ENCODE measurements at places on chromosomes 3 and 15. TPM values are rescaled to one million over a fixed set of nuclear protein-coding genes. Genes with fewer than 3 reads are reported as not detected.

DNA sequence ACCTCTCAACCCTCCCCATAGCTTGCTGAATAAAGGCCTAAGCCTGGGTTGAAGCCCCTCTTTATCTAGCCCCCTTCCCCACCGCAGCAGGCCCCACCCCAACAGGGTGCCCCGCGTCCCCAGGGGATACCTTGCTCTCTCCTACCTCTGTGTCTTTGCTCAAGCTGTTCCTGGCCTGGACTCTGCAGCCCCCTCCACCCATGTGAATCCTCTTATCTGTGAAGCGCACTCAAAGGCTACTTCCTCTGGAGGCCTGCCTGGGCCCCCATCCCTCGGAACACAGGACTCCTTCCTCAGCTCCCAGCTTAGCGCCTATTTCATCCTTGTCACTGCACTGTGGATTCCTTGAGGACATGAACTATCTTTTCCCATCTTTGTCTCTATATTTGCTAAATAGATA is 61.4 kb upstream of the HERC1 start:
- DNase-seq: no peak

- no peak for DNase-seq
Observed at GRCh38 chr15:57772223-57772957, 65.9 kb downstream of the POLR2M start.

GRCh38 chr3:42490243-42490642 is 12.2 kb upstream of the VIPR1 start:
- no peak for DNase-seq

DNA sequence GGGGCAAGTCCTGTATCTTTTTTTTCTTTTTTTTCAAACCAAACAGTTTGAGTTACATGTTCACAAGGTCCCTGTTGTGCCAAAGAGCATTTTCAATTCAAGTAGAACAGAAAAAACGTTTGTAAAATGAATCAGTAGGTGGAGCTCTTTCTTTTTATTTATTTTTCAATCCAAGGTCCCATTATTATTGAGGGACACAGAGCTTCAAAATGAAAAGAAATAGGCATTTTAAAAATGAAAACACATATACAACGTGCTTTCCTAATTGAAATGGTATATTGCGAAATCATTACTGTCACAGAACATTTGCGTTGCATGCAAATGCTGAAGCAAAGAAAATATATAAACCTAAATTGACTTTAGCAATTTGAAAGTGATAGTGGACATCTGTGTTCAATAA is 711.0 kb downstream of the MECOM start:
- no peak for DNase-seq

- no peak for DNase-seq
Observed at GRCh38 chr15:63071288-63071909, 28.9 kb downstream of the TPM1 start.

- DNase-seq: no peak
Observed at GRCh38 chr15:38046257-38047051, 112.0 kb downstream of the TMCO5A start.

Gene CRYGS
- polyA plus RNA-seq: 2.0 TPM

Gene KIF7
- polyA plus RNA-seq: 4.8 TPM

Gene TMCO5A
- polyA plus RNA-seq: not detected

Gene CAMKV
- not detected for polyA plus RNA-seq

Gene STRIT1
- polyA plus RNA-seq: not detected

Gene ASB14
- not detected for polyA plus RNA-seq

All from AG04450 (cell line).